ENCODE measurements at places on chromosomes 5 and 9.

DNA sequence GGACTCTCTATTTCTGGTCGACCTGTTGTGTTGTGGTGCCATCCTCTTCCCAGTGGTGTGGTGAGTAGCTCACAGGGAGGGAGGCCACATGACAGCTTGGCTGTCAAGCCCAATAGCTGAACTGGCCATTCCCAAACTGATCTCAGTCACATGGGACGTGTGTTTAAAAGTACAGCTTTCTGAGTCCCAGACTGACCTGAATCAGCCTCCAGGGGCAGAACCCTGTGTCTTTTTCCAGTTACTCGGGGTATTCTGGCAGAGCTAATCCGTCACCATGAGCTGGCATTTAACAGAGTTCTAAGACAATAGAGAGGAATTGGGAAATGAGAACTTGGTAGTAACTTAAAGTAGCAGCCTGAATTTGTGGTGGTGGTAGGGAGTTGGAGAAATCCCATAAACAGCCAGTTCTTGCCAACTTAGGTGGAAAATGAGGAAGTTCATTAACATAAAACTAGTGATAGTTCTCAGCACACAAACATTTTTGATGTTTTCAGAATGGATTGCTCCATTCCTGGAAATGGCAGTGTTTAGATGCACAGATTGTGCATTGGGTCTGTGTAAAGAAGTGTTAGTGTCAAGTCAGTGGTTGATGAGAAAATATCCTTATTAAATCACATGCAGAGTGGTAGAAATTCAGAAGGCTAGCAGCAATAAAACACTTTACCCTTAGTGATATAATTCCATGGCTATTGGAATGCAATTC is 50.9 kb downstream of the GPR107 start:
- no peak for DNase-seq

DNA sequence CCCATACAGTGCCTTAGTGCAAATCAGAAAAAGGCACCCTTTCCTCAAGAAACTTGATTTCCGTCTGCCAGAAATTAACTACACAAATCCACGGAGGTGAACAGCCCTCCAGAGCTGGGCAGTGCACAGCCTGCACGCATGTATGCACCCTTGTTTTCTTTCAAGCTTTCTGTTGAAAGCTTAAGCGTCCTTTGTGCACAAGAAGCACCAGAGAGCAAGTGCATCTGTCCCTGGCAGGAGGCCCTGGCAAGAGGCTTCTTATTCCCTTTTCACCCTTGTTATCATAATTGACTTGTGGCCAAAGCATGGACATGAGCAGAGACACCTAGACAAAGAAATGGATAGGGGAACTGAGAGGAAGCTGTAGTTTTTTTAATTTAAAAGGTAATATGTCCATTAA is 47.4 kb upstream of the ATG10 start:
- DNase-seq, result no peak

DNA sequence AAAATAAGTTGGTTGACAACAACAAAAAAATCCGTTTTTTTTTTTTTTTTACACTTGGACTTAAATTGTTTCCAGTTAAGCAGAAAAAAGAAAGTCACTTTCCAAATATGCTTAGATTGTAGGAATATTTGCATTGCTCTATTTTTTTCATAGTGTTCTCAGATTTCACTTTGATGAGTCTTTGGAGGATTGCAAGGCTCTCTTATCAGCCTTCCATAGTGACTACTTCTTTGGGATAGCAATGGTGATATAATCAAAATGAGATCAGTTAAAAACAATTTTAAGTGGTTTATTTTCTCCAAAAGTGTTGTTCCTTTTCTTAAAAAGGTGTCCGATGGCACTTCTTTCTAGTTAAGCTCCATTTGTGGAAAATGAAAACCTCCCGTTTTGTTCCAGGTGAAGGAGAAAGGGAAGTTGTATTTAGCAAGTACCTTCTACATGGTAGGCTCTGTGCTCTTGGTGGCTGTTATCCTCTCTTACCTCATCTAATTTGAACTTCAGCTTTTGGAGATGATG is 3.9 kb downstream of the RASGRF2 start:
- DNase-seq, result peak; percentile 59

GRCh38 chr5:111781200-111781599 is 24.2 kb upstream of the NREP start:
- DNase-seq, result peak; percentile 44

DNA sequence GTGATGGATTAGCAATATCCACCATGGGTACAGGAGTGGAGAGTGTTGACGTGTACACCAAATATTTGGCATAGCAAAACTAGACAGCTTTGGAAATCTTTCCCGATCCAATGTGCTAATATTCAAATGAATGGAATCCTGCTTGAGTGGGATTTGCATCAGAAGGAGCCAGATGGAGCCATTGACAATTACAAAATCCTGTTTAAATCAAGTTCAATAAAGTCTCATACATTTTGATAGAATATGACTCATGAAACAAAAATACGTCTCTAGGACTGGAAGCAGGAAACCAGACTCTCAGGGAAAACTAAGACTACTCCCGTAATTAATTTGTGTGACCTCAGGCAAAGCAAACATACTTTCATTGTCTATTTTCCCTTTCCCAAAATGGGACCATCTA is 13.0 kb downstream of the TNC start:
- DNase-seq, result no peak
